ENCODE measurements at places on chromosomes 1 and 21. TPM values are rescaled to one million over a fixed set of nuclear protein-coding genes. Genes with fewer than 3 reads are reported as not detected.

The LCE3D gene
- total RNA-seq: not detected

The ZNF644 gene
- 44.9 TPM for total RNA-seq

The MROH9 gene
- total RNA-seq: 0.06 TPM

The IL22RA1 gene
- 0.25 TPM for total RNA-seq

The CACYBP gene
- 339 TPM for total RNA-seq

The CASQ1 gene
- 0.50 TPM for total RNA-seq

The SIPA1L2 gene
- 6.2 TPM for total RNA-seq

The ETNK2 gene
- total RNA-seq: 0.37 TPM

The WNT2B gene
- total RNA-seq: 3.0 TPM

The LDLRAD2 gene
- not detected for total RNA-seq
